ENCODE measurements at places on chromosomes 1 and 21. TPM values are rescaled to one million over a fixed set of nuclear protein-coding genes. Genes with fewer than 3 reads are reported as not detected.

- no peak for ATAC-seq
Measured at GRCh38 chr1:101174722-101175121, 62.1 kb upstream of the S1PR1 start.

The RGS13 gene
- total RNA-seq: 0.77 TPM

DNA sequence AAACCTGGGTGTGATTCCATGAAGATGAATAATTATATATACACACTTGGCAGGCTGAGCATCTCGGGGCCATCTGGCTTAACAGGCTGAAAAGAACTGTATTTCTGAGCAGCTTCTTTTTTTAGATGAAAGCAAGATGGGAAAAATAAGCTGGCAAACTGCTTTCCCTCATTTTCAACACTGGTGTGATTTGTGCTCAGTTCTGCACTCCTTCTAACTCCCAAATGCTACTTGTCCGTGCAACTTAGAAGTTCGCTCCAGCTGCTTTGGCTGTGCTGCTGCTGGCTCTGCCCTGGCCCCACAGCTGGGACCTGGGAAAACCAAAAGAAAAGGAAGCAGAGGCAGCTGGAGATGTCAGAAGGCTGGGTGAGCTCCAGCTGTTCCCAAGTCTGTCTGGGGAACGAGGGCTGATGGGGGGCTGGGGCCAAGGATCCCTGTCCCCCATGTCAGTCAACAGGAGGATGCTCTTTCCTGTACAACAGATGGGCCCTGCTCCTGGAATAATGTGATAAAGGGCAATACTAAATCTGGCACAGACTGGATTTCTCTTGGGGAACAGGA lies 44.9 kb downstream of the PAFAH2 start:
- ATAC-seq: peak; percentile 67

DNA sequence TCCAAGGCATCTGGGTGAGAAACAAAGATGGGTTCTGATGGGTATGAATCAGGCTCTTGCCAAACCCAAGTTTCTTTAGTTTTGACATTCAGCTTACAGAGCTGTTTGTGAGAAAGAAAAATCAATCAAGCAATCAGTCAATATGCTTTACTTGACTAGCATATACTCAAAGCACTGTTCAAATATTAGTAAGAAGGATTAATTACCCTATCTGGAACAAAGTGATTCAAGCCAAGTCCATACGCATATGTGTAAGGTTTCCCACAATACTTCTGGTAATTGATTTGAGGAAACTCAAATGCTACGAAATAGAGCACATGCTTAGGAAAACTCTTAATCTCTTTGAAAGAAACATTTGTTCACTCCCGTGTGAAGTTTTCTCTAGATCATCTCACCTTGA lies 18.7 kb downstream of the RPE65 start:
- no peak for ATAC-seq

The DPT gene
- total RNA-seq: 354 TPM

DNA sequence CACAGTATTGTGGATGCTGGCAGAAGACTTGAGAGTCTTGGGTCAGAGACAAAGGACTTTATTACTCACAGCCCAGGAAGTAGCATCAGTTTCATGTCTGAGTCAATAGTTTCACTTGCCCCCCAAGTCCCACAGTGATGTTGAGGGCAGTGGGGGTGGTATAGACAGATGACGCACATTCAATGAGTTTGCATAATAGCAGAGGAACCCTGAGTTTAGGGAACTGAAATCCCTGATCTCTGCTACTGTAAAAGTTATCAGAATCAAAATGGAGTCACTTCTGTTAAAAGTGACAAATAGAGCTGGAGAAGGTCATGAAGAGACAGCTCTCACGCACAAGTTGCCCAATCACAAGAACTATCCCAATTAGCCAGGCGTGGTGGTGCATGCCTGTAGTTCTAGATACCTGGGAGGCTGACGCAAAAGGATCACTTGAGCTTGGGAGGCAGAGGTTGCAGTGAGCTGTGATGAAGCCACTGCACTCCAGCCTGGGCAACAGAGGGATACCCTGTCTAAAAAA lies 11.5 kb upstream of the HCRTR1 start:
- ATAC-seq: no peak

Measured in gastroesophageal sphincter (tissue), 4 donors.